Esophagus mucosa (tissue), 1 donor: ENCODE measurements at places on chromosomes 16 and 17.
A peak's percentile ranks its signal among the peaks of the same experiment; 100 is the strongest.

DNA sequence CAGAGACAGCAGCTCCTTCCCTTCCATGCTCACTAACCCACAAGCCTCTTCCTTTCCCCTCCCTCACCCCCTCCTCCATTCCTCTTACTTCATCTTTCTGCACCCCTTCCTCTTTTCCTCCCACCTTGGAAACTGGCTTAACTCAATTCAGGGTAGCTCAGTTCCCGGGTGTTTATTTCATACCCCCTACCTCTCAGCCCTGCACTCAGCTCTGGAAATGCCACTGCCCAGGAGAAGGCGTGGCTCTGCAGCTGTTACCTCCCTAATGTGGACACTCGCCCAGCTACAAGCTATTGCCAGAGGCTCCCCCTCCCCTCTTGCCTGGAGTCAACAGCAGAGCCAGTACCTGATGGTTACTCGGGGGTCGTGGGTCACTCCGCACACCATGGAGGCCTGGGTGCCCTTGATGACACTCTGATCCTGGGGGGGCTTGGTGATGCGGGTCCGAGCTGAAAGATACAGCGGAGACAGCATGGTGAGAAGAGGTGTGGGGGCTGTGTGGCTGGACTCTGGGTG is 118.4 kb upstream of the CDC42EP4 start:
- ATAC-seq: no peak

- ATAC-seq: no peak
Observed at GRCh38 chr16:69724981-69725479, 1.3 kb downstream of the NQO1 start.

DNA sequence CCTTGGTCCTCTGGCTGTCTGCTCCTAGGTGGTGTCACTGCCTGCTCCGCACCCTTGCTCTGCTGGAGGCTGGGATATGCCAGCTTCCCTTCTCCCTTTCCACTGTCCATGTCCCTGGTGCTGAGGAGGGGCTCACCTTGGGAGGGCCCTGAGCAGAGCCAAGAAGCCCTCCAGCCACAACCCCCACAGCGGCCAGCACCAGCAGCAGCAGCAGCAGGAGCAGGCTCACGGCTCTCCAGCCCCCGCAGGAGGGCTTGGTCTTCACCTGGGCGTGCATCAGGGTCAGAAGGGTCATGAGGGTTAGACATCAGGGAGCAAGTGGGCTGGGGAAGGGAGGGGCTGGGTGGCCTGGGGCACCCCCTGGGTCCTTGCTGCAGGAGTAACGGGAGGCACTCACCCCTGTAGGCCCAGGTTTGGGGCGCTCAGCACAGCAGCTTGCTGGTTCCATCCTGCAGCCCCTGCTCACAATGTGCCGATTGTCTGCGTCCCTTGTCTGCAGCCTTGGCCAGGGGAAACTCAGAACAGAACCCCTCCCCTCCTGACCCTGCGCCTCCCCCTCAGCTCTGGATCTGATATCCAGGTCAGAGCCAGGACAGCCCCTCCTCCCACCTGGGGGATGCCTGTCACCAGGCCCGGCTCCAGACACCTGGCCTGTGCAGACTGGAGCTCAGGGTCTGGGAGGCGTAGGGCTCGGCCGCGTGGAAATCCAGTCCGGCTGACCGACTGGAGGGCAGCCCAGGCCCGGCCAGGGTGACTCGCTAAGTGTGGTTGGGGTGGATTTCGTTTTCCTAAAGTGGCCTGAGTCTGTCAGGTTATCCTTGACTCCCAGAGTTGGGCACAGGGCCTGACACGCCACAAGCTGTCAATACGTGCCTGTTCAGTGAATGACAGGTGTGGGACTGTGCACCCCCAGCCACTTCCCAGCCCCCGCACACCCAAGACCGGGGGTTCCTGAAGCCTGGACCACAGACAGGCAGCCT is at the start of gene BRICD5:
BRICD5 (minus strand) TSS at position 478 of the 980 bp plus-strand sequence; CDS start at position 448, 30 bp downstream.
- ATAC-seq: no peak

DNA sequence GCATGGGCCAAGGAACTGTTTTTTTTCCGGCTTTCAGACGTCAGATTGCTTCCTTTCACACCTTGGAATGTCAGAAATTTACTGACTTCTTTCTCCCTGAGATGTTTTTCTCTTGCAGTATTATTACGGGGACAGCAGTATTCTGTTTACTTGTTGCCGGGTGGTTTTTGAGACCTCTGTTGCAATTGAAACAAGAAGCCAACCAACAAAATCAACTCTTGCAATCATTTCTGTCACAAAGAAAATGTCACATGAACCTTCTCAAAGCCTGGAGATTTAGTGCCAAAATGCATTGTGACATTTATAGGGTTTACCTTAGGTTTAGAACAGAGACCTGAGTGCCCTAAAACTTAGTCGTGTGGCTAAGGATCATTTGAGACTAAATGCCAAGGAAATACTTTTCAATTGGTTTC is 174.3 kb downstream of the MAP2K6 start:
- no peak for ATAC-seq

GRCh38 chr17:81440511-81441244 is 45.4 kb downstream of the BAHCC1 start:
- no peak for ATAC-seq

DNA sequence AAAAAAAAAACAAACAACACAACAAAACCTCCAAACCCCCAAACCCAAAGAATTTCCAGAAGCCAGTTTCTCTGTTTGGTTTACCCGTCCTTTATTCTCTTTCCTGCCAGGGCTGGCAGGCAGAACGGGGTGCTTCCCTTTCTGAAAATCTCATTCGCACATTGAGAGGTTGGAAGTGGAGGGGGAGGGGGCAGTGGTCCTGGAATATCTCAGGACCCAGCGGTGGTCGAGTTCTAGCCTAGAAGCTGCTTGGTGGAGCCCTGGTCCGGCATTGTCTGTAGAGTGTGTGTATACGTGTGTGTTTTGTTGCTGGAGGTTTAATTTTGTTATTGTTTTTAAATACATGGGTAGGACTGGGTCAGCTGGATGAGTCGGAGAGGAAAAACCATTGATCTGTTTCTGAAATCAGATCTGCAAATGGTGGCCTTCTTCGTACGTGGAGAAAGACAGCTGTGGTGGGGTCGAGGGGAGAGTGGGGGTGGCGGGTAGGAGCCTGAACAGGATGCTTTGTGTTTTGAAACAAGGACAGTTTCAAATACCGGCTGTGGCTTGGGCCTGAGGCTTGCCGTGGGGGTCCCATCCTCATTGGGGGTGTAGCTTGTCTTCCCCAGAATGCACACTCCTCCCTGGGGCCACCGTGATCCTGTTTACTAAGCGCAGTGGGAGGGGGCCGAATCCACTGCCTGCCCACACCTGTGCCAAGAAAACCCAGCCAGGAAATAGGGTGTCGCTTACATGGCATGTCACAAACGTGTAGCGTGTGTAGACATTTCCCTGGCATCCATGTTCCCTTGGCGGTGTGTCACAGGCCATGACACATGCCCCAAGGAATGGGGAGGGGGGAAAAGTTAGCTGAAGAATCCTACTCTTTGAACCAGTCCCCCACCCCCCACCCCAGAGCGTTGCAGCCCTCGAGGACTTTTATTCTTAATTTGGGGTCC is 1.6 kb downstream of the CMIP start:
- ATAC-seq: peak; percentile 57

DNA sequence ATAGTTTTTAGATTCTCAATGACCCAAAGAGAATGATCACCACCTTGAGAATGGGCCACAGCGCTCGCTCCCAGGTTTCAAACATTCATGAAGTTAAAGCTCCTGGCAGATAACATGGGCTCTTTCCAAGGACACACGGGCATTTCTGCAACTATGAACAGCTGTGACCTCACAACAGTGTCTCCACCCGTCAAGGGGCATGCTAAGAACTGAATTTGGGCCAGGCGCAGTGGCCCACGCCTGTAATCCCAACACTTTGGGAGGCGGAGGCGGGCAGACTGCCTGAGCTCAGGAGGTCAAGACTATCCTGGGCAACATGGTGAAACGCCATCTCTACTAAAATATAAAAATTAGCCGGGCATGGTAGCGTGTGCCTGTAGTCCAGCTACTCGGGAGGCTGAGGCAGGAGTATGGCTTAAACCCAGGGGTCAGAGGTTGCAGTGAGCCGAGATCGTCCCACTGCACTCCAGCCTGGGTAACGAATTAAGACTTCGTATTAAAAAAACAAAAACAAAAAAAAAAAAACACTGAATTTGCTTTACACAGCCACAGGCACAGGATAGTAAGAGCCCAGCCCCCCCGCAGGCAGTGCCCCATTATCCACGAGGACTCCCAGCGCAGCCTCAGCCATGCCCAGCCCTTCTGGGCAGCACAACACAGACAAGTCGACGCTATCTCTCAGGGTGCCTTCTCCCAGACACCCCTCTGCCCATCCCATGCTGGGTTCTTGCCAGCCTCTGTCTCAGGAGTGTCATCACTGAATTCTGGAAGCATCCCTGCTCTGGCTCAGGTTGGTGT is 7.2 kb downstream of the USP7 start:
- ATAC-seq: peak; percentile 6

GRCh38 chr16:75801307-75801706 is 75.0 kb upstream of the CPHXL start:
- ATAC-seq: no peak

- ATAC-seq: no peak
Observed at GRCh38 chr17:74231928-74232907, 18.8 kb downstream of the TTYH2 start.

- peak; percentile 9 for ATAC-seq
Observed at GRCh38 chr16:389352-389751, 7.6 kb upstream of the PGAP6 start.

- ATAC-seq: no peak
Observed at GRCh38 chr16:57239107-57239506, 6.0 kb upstream of the ARL2BP start.

GRCh38 chr17:22193113-22193512 is 500.8 kb downstream of the KCNJ18 start:
- no peak for ATAC-seq

DNA sequence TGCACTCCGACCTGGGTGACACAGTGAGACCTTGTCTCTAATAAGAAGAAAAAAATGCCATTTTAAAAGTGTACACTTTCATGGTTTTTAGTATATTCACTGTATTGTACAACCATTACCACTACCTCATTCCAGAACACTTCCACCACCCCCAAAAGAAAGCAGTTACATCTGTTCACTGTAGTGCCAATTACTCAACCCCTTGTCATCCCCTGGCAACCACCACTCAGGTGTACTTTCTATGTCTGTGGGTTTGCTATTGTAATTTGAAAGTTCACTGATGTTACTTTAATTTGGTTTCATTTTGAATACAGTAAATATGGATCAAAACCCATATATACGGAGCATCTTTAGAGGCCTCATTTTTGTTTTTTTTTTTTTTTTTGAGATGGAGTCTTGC is 6.1 kb downstream of the ZG16 start:
- no peak for ATAC-seq

- no peak for ATAC-seq
Observed at GRCh38 chr17:2178798-2179501, 124.0 kb downstream of the HIC1 start.

DNA sequence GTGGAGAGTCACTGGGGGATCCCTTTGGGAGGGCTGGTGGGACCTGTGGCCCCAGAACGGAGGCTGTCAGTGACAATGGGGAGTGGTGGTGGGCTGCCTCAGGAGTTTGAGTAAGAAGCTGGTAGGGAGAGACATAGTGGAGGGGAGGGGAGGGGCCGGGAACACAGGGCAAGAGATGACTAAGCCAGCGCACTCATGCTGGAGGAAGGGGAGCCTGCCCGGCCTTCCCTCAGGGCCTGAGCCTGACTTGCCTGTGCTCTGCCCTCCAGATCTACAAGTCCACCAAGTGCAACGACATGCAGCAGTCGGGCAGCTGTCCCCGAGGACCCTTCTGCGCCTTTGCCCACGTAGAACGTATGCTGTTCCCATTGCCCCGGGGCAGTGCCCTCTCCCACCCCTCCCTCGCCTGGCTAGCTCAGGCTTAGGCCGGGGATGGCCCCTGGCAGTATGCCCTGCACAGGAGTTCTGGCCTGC is 29.3 kb downstream of the UNC13D start:
- peak; percentile 66 for ATAC-seq

DNA sequence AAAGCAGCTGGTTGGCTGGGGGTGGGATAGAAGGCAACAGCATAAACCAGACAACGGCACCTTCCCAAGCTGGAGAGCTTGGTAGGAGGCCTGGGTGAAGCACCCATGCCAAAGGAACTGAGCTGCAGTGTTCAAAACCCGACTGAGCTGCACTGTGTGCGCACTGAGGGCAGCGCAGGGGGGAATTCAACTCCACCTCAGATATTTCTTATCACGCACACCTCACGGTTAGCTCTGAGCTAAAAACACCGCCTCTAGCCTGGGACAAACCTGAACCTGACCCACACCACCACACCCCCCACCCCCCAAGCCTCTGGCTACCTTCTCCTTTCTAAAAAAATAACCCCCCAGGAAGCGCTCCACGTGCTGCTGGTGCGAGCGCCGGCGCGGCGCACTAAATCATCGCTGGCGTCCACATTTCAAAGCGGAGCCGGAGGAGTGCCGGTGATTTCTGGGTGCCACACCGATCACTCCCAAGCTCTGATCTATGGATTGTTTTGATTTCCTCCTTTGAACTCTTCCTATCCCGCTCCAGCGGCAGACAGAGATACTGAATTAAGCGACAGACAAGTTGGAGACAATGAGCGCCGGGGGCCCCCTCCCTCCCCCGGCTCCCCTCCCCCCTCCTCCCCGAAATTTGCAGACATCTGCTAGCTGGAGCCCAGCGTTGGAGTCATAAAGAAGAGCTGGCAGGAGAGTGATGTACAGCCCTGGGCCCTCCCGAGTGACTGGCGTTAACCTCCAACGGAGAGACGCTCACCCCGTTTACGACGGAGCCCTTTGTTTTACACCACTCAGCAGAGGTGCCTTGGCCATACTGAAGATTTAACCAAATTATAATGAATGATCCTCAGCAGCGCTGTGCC is 85.0 kb downstream of the NOG start:
- ATAC-seq: no peak

- no peak for ATAC-seq
Observed at GRCh38 chr17:80894726-80895125, 96.9 kb upstream of the CHMP6 start.

DNA sequence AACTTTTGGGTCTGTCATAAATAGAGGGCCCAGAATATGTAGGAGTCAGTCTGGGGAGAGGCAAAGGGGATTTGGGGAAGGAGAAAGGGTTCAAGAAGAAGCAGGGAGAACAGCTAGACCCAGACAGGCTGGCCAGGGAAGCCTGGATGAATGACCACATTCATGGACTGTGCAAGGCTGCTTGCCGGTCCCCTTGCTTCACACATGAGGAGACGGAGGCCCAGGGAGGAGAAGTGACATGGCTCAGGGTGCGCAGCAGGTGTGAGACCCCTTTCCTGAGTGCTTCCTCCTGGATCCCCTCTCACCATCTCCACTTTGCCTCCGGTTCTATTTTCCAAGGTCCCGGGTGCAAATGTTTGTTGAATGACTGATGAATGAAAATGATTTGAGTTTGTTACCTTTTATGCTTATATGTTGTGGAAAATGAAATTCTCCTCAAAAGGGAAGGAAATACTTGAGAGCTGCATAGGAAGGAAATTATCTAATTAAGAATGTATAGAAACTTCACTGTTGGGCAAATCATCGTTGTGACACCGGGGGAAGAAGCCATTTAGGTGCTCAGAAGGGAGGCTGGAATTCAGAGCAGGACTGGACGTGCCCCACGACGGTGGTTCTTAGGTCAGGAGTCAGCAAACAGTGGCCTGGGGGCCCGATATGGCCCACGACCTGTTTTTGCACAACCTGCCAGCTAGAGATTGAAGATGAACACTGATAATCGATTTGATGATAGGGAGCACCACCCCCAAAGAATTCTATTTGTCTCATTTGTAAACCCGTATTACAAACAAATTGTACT is 559 bp downstream of the ITGAM start:
- no peak for ATAC-seq
